NCI-H2081 (cell line): ENCODE measurements at places on chromosomes 13 and 19.
A peak's percentile ranks its signal among the peaks of the same experiment; 100 is the strongest.

DNA sequence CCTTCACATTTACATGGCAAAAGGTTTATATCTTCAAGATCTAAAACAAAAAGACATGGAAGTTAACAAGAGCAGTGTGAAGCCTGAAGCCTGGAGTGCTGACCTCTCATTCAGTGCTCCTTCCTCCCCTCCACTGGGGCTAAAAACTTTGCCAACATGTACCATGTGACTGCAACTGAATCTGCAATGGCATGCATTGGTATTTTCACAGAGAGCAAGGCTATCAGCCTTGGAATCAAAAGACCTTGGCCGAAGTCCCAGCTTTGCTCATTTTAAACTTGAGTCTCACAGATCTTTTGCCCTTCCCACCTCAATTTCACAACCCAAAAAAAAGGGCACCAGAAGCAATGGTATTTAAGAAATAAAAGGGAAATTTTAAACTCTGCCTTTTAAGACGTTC lies 325.1 kb downstream of the DCT start:
- DNase-seq = no peak

DNA sequence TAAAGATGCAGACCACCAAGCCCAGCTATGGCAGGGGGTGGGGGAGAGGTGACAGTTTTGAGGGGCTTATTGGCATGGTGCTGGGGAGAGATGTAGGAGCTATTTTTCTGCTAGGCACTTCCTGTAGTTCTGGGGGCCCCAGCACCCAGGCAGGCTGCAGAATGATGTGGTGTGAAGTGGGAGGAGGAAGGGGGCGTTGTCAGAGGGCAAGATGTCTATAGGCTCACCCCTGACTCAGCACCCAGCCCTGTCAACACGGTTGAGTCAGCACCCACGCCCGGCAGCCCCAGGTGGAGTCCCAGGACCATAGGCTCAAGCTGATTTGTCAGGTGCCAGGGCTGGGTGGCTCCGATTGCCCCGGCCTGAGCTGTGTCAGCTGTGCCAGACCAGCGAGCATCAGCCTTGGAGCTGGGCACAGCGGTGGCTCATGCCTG lies 5.8 kb downstream of the KLF2 start:
- no peak for DNase-seq

- no peak for DNase-seq
Observed at GRCh38 chr19:58401840-58402421, 6.5 kb downstream of the RNF225 start.

GRCh38 chr19:50492303-50493052 lies 15.8 kb upstream of the GARIN5A start:
- no peak for DNase-seq

GRCh38 chr13:28620011-28620830 lies 38.7 kb upstream of the POMP start:
- no peak for DNase-seq

DNA sequence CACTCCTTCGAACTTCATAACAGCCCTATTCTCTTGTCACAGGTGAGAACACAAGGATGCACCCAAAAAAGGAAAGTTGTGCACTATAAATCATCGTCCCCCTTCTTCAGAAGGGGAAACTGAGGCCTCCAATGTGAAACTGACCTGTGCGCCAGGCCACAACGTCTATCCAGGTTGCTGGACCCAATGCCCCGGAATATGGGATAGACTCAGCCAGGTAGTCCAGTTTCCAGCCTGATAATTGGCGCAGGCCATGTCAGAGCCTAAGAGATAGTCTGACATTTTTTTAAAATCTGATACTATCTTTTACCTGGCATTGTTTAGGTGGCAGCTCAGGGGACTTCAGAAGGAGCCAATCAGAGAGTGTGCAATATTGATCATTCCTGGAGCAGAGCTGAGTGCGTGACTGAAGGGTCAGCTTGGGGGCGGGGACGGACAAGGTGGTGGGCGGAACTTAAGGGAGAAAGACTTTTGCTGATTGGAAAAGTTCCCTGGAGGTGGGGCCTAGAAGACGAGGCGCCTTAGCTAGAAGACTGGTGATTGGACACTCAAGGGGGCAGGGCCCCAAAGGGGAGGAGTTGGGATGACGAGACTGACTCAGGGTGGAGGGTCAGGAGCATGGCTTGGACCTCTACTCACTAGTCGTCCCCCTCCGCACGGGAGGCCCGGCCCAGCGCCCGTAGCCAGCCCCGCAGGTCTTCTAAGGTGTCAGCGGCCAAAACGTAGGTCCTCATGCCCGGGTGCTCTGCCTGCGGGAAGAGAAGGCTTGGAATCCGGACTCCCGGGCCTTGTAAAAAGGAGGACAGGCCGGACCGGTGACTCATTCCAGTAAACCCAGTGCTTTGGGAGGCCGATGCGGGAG lies 8.5 kb downstream of the PLEKHA4 start:
- no peak for DNase-seq

GRCh38 chr13:80400865-80401426 lies 60.0 kb upstream of the SPRY2 start:
- DNase-seq = no peak

DNA sequence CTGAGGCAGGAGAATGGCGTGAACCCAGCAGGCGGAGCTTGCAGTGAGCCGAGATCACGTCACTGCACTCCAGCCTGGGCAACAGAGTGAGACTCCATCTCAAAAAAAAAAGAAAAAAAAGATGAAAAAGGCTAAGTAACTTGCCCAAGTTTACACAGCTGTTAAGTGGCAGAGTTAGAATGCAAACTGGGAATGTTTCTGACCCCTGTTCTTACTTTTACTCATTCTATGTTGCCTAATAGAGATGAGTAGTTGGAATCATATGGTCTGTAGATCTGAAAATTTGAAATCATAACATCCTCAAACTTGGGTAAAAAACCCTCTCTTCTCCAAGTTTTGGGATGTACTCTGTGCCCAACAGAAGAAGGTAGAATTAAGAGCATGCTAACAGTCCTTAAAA lies 235.8 kb upstream of the RFC3 start:
- no peak for DNase-seq

- no peak for DNase-seq
Observed at GRCh38 chr19:15466851-15467733, 2.7 kb upstream of the RASAL3 start.

DNA sequence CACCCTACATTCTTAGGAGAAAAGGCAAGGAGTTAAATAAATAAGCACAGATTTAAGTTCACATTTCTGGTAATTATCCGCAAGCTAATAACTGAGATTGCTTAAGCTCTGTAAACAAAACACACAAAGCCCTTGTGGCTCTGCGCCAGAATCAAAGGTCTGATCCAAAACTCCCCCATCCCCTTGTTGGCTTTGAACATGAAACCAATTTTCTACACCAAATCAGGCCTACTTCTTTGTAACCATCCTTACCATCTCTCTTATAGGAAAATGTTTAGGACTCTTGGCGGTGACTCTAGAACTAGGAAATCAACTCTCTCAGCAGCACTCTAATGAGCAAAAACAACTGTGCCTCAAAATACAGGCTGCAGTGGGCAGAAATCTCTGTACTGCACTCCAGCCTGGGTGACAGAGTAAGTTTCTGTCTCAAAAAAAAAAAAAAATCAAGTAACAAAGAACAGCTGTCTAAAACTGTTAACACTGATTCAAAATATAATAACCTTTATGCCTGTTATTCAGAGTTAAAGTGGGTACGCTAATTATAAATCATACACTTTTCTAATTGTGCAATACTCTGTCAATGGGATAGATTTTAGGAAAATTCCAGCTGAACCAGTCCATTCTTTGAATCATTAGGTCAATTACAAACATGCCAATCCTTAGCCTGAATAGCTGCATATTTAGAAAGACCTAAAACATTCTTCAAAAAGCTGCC lies 25.8 kb downstream of the ABCC4 start:
- peak; percentile 19 for DNase-seq

DNA sequence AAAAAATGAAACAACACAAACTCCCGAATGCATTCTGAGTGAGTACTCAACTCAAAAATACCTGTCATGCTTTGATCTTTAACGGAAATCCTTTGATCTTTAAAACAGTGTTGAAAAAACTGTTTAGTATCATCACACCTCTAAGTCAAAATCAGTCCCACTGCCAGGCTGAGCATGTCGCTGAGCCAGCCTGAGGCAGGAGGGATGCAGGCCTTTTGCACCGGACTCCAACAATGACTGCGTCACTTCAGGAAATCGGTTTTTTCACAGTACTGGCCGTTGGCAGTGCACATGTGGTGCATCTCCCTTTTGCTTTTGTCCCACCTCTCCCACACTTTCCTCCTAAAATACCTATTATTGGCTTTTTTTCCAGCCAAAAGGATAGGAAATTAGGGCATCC lies 78.2 kb downstream of the SHISA2 start:
- DNase-seq = no peak

DNA sequence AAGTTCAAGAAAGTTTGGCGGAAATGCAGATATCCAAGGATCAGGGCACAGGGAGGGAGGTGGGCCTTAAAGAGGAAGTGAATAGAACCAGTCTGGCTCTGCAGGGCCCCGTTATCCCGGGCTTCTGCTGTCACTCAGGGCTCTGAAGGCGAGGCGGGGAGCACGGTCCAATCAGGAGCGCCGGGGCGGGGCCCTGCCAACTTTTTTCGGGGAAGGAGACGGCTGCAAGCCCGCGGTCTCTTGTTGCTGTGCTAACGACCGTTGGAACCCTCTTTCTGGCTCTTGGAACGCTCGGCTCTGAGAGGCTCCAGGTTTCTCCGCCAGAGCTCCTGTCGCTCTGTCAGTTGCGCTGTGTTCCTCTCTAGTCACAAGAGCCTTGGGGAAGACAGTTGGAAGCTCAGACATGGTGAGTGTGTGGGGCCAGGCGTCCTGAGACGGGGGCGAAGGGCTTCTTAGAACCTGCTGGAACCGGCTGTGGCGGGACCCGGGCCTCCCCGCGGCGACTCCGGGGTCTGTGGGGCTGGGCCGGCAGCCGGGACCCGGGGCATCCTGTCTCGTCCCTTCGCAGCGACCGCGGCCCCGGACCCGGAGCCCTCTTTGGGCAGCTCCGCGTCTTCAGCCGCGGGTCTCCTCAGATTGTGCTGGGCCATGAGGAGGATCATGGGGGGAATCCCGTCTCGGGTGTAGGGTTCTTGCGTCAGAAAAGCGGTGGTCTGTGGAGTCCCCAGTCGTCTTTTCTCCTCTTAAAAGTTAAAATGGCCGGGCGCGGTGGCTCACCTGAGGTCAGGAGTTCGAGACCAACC lies 27.7 kb downstream of the ZNF844 start:
- DNase-seq = no peak

DNA sequence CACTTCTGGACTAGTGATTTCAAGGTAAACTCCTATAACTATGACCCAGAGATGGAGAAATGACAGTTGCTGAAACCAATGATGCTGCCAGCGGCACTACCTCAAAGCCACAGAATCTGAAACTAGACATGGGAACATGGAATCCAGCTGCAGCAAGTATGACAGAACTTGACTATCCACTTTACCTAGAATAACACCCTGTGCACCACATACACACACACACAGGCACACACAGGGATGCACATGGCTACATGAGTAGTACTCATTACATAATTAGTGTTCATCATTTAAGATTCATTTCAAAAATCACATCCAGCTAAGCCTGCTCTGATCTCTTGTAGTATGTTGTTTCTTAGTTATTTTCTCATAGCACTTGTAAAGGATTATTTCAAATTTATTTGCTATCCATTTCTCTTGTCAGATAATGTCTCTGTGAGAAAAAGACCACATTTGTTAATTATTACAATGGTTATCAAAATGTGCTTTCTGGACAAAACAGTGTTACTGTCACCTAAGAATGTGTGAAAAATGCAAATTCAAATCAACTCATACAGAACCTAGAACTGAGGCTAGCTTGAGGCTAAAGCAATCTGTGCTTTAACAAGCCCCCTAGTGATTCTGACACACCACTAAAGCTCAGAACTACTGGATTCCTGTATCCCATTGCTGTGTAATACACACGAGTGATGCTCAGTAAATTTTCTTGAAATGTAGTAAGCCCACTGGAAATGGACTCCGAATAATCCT lies 59.4 kb downstream of the WTIP start:
- no peak for DNase-seq

DNA sequence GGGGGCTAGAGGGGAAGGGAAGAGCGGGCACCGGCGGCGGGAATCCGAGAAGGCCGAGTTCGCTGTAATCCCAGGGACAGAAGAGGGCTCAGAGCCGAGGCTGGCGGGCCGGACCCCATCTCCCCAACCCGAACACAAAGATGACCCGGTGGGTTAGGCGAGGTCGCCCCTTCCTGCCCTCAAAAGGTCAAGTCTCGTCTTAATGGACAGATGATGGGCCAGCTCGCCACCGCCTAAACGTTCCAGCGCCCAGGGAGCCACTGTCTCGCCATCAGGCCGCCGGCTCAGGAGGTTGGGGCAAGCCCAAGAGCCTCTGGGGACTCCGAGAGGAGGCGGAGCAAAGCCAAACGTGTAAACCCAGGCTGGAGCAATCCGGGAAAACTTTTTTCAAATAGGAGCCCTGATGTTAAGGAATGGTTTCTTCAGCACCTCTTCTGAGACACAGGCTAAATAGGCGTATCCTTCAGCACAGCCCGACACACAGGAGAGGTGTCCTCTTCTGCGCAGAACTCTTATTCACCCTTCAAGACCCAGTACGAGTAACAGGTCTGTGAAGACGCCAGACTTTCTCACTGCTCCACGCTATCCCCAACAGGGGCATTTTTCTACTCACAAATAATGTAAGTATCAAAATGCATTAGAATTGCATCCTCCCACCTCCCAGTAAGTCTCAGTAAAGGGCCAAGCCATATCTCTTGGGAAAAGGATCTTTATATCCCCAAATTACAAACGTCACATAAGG lies 6.3 kb upstream of the POU4F1 start:
- DNase-seq = no peak
